ENCODE measurements at places on chromosomes 4 and X.

- DNase-seq = no peak
Measured at GRCh38 chrX:129654652-129655546, at the start of gene APLN. TSS of gene APLN (minus strand) at chrX:129654956. CDS start at chrX:129654630, 326 bp downstream.

- no peak for DNase-seq
Measured at GRCh38 chr4:173879509-173879908, 349.5 kb upstream of the HAND2 start.

GRCh38 chr4:70544279-70544868 is 26.0 kb downstream of the AMTN start:
- no peak for DNase-seq

DNA sequence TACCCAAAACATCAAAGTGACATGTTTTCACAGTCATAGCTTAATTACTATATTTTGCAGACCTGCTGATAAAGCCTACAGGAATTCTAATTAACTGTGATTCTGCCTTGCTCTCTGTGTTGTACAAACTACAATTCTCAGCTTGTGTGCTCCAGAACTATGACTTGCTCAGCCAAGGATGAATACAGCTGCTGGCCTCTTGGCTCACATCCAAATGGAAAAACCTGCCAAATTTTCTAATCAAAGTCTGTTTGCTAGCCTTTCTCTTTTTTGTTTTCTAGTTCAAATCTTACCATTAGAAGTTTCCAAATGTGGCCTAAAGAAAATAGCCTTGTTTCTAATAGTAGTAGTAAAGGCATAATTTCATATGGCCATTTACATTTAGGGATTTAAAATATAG is 1176.8 kb downstream of the FAM133A start:
- DNase-seq = no peak

DNA sequence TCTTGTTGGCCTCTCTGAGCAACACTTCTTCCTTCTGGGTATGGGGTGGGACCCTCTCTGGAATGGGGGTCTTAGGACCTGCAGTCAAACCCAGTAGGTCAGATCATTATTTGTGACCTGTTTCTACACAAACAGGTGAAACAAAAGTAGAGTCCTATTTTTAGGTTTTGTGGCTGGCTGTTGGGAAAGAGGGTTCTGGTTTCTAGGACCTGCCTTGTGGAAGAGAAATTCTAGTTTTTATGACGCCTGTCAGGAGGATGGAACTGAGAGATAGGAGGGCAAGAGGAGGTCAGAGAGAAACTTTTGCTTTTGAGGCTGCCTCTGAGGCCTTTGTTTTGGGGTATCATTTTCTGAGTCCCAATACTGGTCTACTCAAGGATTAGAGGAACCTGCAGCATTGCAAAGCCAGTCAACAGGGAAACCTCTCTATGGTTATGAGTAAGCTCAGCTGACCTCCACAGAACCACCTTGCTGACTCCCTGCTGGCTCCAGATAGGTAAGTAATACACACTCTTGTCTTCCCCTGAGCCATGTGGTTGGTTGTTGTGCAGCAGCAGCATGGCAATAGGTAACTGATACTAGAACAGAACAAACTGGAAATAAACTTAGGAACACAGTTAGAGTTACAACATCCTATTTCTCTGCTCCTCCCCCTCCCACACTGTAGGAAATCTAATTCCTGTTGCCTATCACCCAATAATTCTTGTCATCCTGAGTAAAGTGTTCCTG is 114.7 kb upstream of the VCX3B start:
- no peak for DNase-seq

DNA sequence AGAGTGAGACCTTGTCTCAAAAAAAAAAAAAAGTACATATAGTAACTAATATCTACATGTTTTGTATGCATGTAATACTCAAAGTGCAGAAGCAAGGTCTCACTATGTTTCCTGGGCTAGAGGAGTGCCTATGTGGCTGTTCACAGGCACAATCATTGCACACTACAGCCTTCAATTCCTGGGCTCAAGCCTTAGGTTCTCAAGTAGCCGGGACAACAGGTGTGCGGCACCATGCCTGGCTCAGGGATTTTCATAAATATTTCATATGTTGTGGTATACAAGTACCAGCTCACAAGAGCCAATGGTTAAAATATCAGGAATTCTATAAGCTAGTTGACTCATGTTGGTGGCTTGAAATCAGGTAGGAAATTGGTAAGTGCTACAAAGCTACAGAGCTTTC is 94.8 kb downstream of the LARP7 start:
- DNase-seq = no peak

DNA sequence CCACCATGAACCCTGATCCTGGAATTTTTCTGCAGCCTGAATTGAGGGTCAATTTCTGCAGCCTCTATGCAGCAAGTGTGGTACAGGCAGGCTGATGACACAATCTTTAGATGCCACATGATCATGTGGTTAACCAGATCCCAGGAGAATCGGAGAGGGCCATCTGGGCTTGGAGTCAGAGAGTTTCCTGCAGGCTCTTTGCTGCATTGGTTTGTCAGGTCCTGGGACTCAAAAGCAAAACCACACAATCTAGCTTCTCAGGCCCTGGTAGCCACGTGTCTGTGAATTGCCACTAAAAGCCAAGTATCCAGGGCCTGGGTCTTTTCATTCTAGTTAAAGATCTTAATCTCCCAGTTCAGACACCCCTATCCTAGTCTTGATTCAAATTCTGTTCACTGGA is 464.5 kb downstream of the BCOR start:
- DNase-seq = no peak

- no peak for DNase-seq
Measured at GRCh38 chrX:69618803-69619202, 2.9 kb downstream of the EDA start.

- no peak for DNase-seq
Measured at GRCh38 chr4:149741186-149741831, 74.3 kb downstream of the IQCM start.

GRCh38 chrX:261919-262352 is 19.2 kb upstream of the PLCXD1 start:
- no peak for DNase-seq

GRCh38 chr4:74166135-74166534 is 8.2 kb downstream of the MTHFD2L start:
- no peak for DNase-seq

DNA sequence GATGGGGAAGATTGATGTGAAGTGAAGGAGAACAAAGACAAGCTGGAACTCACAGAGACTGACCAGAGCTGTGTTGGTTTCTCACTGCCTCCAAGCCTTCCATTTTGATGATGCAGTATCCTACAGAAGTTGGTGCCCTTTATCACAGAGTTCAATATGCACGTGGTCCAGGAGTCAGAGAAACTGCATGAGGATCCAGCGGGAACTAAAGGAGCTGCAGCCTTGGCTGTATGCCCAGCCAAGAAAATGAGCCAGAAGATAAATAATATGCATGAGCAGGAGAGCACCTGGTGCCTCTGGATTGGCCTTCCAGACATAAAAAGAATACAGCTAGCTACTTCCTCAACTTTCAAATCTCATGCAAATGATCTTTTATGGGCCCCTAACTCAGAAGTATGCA is 44.3 kb upstream of the DCLK2 start:
- no peak for DNase-seq

- no peak for DNase-seq
Measured at GRCh38 chrX:153966283-153966688, 5.3 kb downstream of the HCFC1 start.

- no peak for DNase-seq
Measured at GRCh38 chrX:40174001-40174853, 76.5 kb upstream of the BCOR start.

DNA sequence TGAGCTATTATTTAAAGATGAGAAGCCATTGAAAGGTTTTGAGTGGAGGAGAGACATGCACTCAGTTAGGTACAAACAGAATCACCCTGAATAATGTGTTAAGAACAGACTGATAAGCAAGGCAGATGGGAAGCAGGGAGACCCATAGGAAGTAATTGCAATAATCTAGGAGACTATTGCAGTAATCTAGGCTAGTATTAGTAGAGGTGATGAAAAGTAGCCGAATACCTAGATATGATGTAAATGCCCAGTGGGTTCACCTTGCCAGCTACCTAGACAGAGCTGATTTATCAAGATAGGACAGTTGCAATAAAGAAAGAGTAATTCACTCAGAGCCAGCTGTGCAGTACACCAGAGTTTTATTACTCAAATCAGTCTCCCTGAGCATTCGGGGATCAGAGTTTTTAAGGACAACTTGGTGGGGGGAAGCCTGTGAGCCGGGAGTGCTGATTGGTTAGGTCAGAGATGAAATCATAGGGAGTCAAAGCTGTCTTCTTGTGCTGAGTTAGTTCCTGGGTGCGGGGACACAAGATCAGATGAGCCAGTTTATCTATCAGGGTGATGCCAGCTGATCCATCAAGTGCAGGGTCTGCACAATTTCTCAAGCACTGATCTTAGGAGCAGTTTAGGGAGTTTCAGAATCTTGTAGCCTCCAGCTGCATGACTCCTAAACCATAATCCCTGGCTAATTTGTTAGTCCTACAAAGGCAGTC is 427.5 kb downstream of the RPA4 start:
- no peak for DNase-seq

DNA sequence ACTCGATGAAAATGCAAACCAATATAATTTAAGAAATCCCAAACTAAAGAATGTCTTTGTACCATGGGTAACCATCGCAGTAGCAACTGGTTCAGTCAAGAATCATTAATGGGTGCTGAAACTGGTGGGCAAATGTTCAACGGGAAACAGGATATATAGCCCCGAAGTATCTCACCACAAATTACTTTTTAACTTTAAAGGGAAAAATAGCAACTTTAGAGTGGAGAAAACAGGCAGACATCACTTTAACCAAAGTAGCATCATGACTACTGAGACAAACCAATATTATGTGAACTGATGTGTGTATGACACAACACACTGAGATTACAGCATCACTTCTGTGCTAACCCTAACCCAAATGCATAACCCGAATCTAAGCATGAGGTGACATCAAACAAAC is 33.8 kb upstream of the SLAIN2 start:
- DNase-seq = no peak

DNA sequence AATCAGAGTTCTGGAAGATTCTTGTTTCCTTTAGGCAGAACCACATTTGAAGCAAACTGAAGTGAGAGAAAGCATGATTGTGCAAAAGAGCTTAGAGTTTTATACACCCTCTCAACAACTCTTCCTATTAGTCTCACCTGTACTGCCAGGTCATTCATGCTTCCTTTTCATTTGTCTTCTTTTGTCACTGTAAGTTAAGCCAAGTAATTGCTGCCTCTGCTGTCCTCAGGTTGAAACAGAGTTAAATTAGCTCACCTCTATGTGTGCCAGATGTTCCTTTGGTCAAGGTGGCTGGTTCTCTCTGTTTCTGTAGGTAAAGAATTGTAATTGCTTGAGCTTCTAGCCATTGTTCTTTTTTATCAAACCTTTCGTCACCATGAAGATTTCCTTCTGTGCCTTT is 41.1 kb upstream of the HPGD start:
- no peak for DNase-seq

- DNase-seq = no peak
Measured at GRCh38 chr4:80309294-80310004, 26.1 kb upstream of the CFAP299 start.

DNA sequence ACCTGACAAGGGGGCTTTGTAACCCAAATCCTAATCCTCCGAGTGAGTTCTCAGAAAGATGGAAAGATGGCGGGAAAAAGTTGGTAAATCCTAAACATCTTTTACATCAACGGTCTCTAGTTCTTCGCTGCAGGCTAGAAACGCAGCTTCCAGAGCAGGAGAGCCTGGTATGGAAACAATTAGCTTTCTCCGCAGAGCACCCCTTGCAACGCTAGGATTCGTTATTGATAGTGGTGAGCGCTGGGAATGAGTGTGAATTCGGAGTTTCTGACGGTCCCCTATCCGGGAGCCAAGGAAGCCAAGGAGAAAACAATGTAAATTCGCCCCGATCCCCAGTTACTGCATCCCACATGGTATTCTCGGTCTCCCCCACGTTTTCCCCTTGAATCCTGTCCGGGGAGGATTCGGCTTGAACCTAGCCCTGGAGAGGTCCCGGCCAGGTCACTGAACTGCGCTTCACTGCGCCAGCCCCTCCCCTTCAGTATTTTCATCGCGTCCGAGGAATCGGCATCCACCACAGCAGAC is 4.7 kb upstream of the NEUROG2 start:
- DNase-seq = no peak

GRCh38 chrX:3295731-3296130 is 50.7 kb downstream of the MXRA5 start:
- no peak for DNase-seq

DNA sequence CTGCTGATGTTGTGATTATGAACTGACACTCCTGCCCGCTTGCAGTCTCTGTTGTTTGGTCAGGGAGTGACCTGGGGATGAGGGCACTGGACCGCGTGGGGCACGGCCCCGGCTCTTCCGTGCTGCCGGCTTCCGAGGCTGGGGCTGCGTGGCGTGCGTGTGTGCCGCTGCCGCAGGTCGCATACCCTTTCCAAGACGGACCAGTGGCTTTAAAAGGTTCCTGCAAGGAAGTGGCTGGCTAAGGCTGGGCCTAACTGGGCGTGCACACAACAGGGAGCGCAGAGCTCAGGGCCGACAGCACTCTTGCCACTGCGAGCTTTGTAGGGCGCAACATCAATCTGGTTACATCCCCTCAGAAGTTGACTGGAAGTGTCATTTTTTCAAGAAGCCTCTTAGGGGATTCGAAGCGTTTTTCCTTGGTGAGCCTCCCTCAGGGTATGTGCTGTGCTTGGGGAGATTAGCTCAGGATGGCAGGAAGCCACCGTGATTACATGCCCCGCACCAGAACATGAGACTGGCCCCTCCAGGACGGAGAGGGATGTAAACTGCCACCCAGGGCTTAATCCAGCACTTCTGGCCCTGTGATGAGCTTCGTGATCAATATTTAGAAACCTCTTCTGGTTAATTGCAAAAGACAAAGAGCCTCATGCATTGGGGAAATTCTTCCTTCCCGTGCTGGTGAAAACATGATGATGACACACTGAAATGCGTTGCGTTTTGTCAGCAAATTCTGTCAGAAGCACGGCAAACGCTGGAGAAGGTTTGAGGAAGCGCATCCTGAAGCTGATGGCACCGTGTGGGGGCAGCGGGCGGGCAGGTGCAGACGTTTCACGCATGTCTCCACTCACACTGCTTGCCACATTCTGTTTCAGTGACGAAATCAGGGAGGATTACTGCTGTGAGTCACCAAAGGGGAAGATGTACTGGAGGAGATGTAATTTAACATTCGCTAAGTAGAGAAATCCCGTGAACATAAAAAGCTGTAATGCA is 11.1 kb downstream of the MAEA start:
- DNase-seq = no peak

GRCh38 chrX:101460669-101461068 is 24.6 kb upstream of the ARMCX4 start:
- no peak for DNase-seq

- no peak for DNase-seq
Measured at GRCh38 chrX:74383611-74384010, 37.7 kb upstream of the SLC16A2 start.

DNA sequence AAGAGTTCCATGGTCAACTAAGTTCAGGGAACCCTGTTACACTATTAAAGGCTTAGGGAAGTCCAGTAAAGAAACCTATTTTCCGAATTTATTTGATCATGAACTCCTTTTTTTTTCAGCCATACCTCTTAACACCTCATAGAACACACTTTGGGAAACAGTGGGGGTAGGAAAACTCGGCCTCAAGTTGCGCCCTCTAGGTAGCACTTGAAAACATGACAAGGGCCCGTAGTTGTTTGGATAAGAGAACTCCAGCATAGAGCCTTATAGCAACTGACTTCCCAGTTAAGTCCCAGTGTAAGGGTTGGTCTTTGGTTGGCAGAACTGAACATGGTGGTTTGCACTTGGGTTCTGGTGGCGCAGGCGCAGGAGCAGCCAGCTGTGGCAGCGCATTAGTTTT is 14.4 kb downstream of the OGT start:
- DNase-seq = no peak

- DNase-seq = no peak
Measured at GRCh38 chr4:2320746-2321145, 58.8 kb upstream of the MXD4 start.

GRCh38 chr4:3522326-3522640 is 9.9 kb downstream of the LRPAP1 start:
- DNase-seq = no peak

Measured in stimulated activated CD8-positive, alpha-beta memory T cell treated with anti-CD3 and anti-CD28 coated beads, Interleukin-15, amount 100 ng/mL, for 24 hours (primary cell).